ENCODE measurements at places on chromosomes 5 and 9. TPM values are rescaled to one million over a fixed set of nuclear protein-coding genes. Genes with fewer than 3 reads are reported as not detected.

Gene HSD17B3
- total RNA-seq = not detected

Gene WNT8A
- not detected for total RNA-seq

Gene LCN9
- total RNA-seq = not detected

Gene SNCAIP
- total RNA-seq = not detected

Gene WHRN
- 1.7 TPM for total RNA-seq

Gene ANKRD55
- total RNA-seq = not detected

Gene FSD1L
- total RNA-seq = 17.6 TPM

Gene EQTN
- total RNA-seq = not detected

Gene PCDHB10
- total RNA-seq = 7.4 TPM

Gene ANKRD33B
- total RNA-seq = 1.0 TPM

Gene GCNT4
- 0.35 TPM for total RNA-seq

GRCh38 chr5:170631466-170632195, 127.8 kb downstream of the KCNIP1 start:
- DNase-seq = peak; percentile 25

DNA sequence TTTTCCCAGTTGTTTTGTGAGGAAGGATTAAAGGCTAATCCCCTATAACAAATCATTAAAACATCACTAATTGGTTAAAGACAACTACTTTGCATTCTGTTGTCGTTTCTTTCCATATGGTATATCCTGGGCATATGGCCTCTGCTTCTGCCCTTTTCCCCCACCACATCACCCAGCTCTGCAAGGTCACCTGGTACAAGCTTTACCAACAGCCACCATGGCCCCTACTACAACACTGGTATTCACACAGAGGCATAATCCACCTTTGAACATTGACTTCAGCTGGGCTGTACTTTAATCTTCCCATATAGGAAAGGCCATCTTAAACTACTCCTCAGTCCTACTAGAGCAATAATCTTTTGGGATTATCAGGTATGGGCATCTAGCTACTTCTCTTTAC, 866.1 kb downstream of the TLE4 start:
- DNase-seq = no peak

GRCh38 chr9:125965477-125965876, 218.3 kb downstream of the PBX3 start:
- no peak for DNase-seq

- DNase-seq = no peak
These were observed 8.7 kb downstream of the PPP6C start for GRCh38 chr9:125180876-125181275.

DNA sequence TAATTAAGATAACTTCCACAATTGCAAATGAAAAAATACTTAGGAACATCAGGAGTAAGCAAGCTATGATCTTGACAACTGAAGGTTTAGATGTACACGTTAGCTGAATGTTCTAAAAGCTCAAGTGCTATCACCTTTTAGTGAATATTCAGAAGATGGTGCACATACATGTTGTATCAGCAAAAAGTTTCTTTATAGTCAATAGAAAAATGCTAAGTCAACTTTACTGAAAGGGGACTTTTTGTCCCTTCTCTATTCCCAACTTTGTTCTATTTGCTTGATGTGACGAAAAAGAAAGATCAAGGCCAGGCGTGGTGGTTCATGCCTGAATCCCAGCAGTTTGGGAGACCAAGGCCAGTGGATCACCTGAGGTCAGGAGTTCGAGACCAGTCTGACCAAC, 7.6 kb upstream of the RGMB start:
- DNase-seq = no peak

DNA sequence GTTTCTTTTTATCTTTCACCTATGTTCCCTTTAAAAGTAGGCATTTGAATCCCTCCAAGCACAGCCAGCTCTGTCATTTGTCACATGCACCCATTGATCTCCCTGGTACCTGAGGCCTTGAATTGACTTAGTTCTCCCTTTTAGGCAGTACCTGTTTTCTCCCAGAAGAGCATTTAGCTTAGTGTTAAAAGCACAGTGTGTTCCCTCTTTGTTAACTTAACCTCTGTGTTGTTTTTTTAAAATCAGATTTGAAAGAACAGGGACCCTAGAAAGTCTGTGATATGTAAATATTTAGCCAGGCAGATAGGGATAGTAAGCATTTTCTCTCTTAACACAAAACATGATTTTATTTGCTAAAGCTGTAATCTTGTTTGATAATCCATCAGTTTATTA, 113.8 kb upstream of the SPATA31D4 start:
- DNase-seq = no peak

- DNase-seq = no peak
These were observed 61.6 kb downstream of the COL27A1 start for GRCh38 chr9:114216976-114217375.

GRCh38 chr9:93944011-93944410, 11.1 kb downstream of the BARX1 start:
- DNase-seq = no peak

DNA sequence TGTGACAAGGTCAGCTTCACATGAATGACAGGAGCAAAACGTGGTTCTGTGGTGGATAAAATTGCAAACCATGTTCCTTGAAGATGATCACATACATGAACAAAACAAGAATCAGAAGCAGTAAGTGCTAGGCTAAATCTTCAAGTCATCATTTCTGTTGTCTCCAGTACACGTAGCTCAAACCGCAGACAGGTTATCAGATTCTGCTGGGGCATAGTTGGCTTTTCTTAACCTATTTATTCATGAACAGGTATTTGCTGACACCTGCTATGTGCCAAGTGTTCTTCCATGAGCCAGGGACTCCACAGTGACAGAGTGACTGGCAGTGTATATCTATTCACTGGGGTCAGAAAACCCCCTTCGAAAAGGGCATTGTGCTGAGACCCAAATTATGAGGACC, 20.8 kb downstream of the MFAP3 start:
- no peak for DNase-seq

GRCh38 chr9:124723352-124723751, 47.8 kb downstream of the NR6A1 start:
- no peak for DNase-seq

- DNase-seq = no peak
These were observed 1176.7 kb upstream of the CDH9 start for GRCh38 chr5:28215091-28215490.

- DNase-seq = peak; percentile 81
These were observed at the start of gene GPR150 for GRCh38 chr5:95620030-95620869. Gene GPR150 (plus strand): TSS chr5:95620087. CDS start chr5:95620276, 189 bp downstream.

DNA sequence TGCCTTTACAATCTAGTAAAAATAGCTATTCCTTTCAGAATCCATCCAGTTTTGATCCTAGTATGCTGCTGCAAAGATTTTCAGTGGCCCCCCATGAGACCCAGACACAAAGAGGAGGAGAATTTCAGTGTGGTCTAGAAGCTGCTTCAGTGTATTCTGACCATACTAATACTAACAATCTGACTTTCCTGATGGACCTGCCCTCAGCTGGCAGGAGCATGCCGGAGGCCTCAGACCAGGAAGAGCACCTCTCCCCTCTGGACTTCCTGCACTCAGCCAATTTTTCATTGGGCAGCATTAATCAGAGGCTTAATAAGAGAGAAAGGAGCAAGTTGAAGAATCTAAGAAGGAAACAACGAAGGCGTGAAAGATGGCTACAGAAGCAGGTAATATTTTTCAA, 48.5 kb downstream of the RNF180 start:
- DNase-seq = no peak

DNA sequence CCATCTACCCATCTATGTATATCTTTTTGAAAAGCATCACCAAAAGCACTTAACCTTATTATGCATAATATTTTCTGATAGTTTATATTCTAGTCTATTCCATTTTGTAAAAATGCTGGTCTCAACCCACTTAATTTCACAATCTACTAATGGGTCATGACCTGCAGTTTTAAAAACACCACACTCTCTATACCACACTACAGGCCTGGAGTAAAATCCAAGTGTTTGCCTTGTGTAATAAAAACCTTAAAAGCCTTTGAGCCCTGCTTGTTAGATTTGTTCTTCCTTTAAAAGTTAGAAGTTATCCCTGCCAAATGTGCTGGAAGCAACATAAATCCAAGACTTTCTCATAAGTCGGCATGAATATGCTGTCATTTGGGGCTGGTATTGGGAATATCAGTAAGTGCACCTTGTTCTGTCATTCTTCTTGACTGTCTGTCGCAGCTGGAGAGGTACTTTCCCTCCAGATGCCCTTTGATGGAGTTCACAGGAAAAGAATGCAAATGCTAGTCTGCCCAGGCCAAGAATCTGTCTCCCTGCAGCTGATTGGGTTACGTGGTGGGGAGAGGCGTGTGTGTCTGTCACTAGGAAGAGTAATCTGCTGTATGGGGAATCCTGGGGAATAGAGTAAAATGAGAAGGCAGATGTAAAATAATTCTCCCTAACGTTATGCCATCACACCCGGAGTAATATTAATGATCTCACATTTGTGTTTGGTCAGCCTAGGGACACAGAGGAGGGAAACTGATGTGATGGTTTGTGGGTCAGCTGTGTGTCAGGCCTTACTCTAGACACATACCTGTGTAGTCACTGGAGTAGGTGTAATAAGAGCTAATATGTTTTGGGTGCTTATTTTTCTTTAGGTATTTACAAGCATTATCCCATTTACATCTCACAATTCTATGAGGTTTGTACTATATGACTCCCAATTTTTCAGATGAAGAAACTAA, 79.4 kb downstream of the ZNF366 start:
- DNase-seq = peak; percentile 98

- peak; percentile 71 for DNase-seq
These were observed 28.3 kb upstream of the TGFBR1 start for GRCh38 chr9:99076483-99077171.

- DNase-seq = no peak
These were observed 220.2 kb upstream of the DMRT1 start for GRCh38 chr9:621201-621855.

DNA sequence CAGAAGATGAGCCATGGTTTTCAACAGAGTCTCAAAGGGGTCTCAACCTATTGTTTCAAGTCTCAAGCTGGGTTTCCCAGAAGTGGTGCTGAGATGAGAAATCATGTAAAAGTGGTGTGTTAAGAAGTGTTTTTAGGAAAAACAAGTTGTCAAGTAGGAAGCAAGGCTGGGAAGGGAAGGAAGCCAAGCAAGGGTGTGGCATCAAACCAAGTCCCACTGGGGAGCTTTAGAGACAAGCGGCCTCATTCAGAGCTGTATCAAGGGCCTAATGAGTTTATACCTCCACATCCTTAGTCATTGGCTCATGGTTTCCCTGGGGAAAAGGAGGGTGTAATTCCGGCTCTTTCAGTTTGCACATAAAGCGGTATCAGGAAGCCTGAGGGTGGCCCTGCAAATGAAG, 26.4 kb upstream of the GABRB2 start:
- no peak for DNase-seq

DNA sequence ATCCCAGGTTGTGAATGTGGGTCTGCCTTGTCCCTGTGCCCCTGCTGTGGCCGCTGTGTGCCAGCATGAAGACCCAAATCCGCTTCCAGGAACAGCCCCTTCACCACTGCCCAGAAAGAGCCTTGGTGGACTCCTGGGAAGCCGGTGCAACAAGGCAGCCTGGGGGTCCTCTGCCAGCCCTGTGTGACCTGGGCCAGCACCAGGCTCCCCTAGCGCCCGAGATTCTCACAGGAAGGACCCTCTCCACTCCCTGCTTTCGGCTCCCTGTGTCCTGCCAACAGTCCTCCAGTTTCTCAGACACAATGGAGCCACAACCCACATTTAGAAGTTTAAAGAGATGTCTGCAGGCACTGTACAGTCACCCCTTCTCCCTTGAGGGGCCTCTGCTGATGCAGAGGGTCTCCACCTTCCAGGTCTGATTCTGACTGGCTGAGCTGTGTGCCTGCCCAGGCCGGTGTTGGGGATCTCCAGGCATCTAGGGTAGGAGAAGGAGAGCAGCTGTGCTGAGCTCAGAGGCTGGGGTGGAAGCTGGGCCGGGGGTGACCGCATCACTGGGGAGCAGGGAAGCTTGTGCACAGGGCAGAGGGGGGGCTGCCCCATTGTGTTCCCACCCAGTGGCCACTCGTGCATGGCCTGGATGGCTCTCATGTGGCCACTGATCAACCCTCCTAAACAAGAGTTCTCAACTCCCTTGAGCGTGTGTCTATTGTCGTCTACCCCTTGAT, 174.0 kb downstream of the IRX2 start:
- no peak for DNase-seq

GRCh38 chr9:120714846-120715388, 647 bp upstream of the MEGF9 start:
- no peak for DNase-seq

- no peak for DNase-seq
These were observed 18.1 kb downstream of the LIX1 start for GRCh38 chr5:97124335-97124734.

DNA sequence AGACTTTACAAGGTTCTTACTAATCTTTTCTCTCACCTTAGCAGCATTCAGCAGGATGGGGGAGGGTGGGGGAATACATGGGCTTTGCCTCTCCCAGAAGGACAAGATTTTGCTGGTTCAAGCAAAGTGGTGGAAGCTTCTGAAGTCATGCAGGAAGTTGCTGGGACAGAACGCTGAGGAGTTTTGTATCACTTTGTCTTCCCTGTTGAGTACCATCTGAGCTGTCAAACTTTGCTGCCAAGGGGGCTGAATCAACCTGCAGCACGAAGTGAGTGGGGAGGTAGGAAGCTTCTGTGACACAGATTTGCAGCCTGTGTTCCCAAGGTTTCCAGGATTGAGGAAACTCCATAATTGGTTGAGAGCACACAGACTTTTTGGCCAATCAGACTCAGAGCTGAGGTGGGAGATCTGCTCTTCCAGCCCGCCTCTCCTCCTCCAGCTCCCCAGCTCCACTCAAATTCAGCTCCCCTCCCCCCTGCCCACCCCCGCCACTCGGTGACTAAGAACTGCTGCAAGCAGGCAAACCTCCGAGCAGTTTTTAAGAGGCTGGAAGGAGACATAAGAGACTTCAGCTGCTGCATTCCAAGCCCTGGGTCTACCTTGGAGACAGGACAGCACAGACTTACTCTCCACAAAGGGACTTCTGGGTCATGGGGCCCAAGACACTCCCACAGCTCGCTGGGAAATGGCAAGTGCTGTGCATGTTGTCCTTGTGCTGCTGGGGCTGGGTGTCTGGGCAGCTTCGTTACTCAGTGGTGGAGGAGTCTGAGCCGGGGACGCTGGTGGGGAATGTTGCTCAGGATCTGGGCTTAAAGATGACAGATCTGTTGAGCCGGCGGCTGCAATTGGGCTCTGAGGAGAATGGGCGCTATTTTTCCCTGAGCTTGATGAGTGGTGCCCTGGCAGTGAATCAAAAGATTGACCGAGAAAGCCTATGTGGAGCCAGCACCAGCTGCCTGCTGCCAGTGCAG, at the start of gene PCDHGC5:
Gene PCDHGC5 (plus strand): TSS at position 491 of the 971 bp plus-strand sequence. CDS start 160 bp downstream, at position 651.
- peak; percentile 65 for DNase-seq

DNA sequence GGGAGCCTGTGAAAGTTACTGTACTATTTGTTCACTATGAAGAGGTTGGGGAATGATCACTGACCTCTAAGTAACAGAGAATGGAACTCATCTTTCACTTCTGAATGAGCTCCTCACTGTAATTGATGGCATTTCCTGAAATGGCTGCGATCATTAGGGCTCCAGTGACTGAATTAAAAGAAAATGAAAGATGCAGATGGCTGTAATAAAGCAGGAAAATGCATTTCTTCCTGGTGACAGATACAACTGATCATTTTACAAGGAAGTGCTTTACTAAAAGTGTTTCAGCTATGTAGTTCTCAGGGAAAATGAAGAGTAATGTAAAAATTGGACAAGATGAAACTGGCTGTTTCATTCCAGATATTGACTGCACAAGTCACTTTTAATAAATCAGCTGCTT, 1200.6 kb upstream of the NUDT12 start:
- DNase-seq = no peak

- no peak for DNase-seq
These were observed 308.1 kb downstream of the ARHGAP26 start for GRCh38 chr5:143078313-143078712.

- DNase-seq = no peak
These were observed 3.7 kb upstream of the SLC30A5 start for GRCh38 chr5:69090158-69090557.
